Stimulated activated CD4-positive, alpha-beta T cell treated with anti-CD3 and anti-CD28 coated beads, Interleukin-4, amount 100 ng/mL, for 24 hours (primary cell): ENCODE measurements at places on chromosomes 3 and 15.

- DNase-seq, result no peak
Observed at GRCh38 chr3:13092621-13093617, 19.7 kb upstream of the IQSEC1 start.

GRCh38 chr15:40075298-40076044 is 33.2 kb downstream of the BMF start:
- no peak for DNase-seq

GRCh38 chr3:125556314-125556713 is 36.3 kb upstream of the SNX4 start:
- DNase-seq, result no peak

- no peak for DNase-seq
Observed at GRCh38 chr3:194379651-194380050, 10.1 kb upstream of the LRRC15 start.

DNA sequence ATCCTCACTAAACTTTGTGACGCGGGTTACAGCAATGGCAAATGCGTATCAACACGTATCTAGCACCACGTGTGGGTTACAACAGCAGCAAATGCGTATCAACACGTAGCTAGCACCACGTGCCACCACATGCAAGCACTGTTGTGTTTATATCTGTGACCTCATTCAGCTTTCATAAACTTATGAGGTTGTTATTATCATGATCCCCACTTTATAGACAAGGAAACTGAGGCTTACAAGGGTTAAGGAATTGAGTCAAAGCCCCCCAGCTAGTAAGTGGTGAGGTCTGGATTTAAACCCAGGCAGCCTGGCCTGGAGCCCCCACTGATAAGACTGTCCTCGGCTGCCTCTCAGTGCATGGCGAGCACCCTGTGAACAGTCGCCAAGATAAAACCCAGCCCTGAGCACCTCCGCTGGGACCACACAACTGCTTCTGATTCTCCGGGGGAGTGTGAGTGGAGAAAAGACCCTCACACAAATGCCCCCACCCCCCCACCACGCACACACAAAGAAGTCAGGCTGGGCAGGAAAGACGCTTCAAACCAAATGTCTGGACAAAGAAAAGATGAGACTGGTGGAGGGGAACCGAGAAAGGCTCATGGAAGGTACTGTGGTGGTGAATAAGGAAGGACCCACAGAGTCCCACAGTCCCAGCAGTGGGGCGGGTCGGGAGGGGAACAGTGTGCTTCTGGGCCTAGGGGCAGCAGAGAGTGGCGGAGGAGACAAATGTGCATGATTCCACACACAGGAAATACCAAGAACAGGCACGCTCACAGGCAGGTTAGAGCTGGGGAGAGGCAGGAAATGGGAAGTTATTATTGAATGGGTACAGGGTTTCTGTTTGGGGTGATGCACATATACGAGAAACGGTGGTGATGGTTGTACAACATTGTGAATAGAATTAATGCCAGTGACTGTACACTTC is 173.4 kb downstream of the XXYLT1 start:
- no peak for DNase-seq

GRCh38 chr3:176428552-176428951 is 768.7 kb downstream of the TBL1XR1 start:
- DNase-seq, result no peak

GRCh38 chr3:64057231-64057630 is 33.9 kb upstream of the PSMD6 start:
- DNase-seq, result no peak

GRCh38 chr3:64741341-64741740 is 53.5 kb upstream of the ADAMTS9 start:
- DNase-seq, result no peak

- DNase-seq, result no peak
Observed at GRCh38 chr3:55481744-55482495, 5.2 kb downstream of the WNT5A start.

GRCh38 chr3:79052054-79052681 is 715.6 kb downstream of the ROBO1 start:
- DNase-seq, result no peak

GRCh38 chr3:11641316-11641682 is 2.4 kb downstream of the VGLL4 start:
- no peak for DNase-seq

GRCh38 chr3:146550743-146551510 is 6.5 kb upstream of the PLSCR1 start:
- no peak for DNase-seq

GRCh38 chr15:71512682-71513006 is 297.7 kb upstream of the NR2E3 start:
- no peak for DNase-seq

DNA sequence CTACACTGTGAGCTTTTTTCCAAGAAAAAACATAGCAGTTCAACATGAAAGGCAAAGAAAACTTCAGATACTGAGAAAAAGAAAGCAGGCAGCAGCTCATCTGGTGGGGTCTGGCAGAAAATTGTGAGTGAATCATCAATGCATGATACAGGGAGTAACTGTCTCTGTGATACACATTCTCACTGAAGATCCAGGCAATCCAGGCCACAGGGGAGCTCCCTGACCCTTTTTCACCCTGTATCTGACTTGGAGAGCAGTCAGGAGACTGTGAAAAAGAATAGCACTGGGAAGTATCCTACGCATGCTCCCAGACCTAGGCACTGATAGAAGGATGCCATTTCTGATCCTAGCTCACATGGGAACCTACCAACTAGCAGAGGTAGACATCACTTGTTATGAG is 269.8 kb downstream of the MBNL1 start:
- no peak for DNase-seq

- DNase-seq, result peak; percentile 91
Observed at GRCh38 chr3:4980229-4981203, 1.3 kb downstream of the BHLHE40 start.

GRCh38 chr15:45549541-45550220 is 27.1 kb upstream of the SLC30A4 start:
- no peak for DNase-seq

DNA sequence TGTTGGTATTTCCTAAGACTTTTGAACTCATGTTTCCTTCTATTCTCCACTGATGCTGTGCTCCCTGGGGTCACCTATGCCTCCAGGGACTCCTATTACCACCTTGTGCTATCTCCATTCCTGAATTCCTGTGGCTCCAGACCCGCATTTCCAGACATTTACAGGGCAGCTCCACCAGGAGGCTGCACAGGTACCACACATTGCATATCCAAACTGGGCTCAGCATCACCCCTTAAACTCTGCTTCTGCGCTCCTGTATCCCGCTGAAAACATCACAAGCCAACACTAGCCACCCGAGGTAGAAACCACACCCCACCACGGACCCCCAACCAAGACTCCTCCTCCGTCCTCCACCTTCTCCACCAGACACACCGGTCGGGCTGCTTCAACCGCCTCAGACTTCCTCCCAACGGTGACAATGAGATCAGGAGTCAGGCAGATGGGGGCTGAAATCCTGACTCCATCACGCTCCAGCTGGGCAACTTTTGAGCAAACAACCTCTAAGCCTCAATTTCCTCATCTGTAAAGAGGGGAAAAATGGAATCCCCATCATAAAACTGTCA is 10.4 kb downstream of the TNK2 start:
- no peak for DNase-seq

GRCh38 chr15:91490211-91490610 is 363.3 kb upstream of the SLCO3A1 start:
- DNase-seq, result no peak

GRCh38 chr3:115494826-115495225 is 128.5 kb upstream of the GAP43 start:
- DNase-seq, result no peak

DNA sequence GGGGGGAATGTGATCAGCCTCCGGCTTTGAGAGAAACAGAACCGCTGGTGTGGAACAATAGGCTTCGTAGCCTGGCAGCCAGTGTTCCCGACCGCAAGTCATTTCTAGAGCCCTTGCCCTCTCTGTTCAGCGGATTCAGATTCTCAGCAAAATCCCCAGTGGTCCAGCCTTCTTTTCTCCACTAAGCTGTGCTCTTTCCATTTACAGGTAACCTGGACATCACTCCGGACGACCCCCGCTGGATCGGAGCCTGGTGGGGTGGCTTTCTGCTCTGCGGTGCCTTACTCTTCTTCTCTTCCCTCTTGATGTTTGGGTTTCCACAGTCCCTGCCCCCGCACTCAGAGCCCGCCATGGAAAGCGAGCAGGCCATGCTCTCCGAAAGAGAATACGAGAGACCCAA is 250.6 kb downstream of the SLCO3A1 start:
- no peak for DNase-seq

DNA sequence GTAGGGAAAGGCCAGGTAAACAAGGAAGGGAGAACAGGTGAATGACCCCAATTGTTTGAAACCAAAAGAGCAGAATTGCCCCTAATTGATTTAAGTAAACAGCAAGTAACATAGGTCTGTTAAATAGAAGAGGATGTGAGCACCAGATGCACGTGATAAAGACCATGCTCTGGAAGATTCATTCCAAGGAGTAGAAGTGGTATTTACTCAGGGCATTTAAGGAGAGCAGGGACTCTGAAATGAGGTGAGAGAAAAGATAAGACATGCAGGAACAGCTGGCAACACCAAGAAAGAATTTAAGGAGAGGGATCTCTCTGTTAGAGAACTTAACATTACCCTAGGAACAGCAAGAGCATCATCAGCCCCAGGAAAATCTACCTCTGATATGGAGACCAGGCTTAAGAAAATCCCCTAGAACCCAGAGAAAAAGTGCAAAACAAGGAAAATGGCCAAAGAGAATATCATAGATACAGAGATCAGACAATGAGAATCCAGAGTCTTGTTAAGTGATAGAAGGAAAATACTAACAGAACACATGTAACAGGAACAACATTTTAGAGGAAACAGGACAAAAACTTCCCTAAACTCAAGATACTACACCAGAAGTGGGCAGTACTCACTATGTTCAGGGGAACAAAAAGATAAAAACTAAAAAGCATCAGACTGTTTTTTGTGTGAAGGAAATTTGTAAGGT is 6.4 kb downstream of the NUDT16 start:
- DNase-seq, result no peak

- DNase-seq, result peak; percentile 40
Observed at GRCh38 chr3:182795389-182795782, 2.1 kb downstream of the ATP11B start.

GRCh38 chr15:58467121-58467721 is 35.4 kb downstream of the LIPC start:
- no peak for DNase-seq

GRCh38 chr15:31294067-31294466 is 32.6 kb upstream of the KLF13 start:
- DNase-seq, result no peak

DNA sequence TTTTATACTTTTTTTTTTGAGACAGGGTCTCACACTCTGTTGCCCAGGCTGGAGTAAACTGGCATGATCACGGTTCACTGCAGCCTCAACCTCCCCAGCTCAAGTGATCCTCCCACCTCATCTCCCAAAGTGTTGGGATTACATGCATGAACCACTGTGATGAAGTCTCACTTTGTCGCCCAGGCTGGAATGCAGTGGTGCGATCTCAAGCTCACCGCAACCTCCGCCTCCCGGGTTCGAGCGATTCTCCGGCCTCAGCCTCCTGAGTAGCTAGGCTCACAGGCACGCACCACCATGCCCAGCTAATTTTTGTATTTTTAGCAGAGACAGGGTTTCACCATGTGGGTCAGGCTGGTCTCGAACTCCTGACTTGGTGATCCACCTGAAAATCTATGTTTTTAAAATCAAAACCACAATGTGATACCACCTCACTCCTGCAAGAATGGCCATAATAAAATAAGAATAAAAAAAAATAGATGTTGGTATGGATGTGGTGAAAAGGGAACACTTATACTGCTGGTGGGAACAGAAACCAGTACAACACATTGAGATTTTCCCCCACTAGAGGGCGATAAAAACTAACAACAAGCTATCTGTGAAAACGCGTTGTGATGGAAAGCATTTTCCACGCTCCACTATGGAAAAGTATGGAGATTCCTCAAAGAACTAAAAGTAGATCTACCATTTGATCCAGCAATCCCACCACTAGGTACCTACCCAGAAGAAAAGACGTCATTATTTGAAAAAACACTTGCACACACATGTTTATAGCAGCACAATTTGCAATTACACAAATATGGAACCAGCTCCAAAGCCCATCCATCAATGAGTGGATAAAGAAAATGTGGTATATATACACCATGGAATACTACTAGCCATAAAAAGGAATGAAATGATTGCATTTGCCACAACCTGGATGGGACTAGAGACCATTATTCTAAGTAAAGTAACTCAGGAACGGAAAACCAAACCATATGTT is 26.8 kb upstream of the OCA2 start:
- no peak for DNase-seq

DNA sequence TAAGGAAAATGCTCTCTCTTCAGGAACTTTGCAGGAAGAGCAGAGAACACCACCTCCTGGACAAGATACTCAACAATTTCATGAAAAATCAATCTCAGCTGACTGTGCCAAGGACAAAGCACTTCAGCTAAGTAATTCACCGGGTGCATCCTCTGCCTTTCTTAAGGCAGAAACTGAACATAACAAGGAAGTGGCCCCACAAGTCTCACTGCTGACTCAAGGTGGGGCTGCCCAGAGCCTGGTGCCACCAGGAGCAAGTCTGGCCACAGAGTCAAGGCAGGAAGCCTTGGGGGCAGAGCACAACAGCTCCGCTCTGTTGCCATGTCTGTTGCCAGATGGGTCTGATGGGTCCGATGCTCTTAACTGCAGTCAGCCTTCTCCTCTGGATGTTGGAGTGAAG is 200.5 kb downstream of the AKAP13 start:
- DNase-seq, result peak; percentile 54

DNA sequence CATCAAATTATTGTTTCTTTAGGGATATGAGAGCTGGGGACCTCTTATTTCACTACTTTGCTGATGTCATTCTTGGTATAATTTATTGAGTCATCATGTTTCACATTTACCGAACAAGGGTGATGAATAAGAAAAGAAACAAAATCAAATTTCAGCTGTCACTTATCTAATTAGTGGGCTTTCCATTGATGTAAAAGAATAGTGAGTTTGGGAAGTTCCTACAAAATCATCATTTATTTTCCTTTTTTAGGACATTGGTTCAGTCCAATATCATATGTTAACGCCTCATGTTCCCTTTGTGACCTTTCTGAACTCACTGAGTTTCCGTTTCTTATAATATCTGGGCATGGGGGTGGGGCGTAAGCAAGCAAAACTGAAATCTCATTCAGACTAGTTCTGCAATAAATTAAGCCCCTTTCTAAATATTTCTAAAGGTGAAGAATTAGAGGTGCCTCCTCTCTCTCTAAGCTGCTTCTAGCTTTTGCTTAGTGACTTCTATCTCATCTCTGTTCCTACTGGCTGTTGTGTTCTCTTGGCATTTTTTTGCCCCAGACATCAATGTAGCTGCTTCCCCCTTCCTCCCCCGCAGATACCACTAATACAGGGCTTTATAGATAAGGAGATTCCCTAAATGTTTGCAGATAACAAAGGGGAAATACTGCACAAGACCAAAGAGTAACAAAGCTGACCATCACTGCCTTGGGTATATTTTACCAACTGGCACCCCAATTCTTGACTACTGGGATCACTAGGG is 238.0 kb upstream of the CTNNB1 start:
- DNase-seq, result no peak

- DNase-seq, result no peak
Observed at GRCh38 chr15:34512628-34513027, 70.8 kb downstream of the GOLGA8B start.
